ENCODE measurements at places on chromosomes 2 and 18.

- no peak for DNase-seq
Measured at GRCh38 chr18:20971886-20972267, 139.7 kb downstream of the ROCK1 start.

DNA sequence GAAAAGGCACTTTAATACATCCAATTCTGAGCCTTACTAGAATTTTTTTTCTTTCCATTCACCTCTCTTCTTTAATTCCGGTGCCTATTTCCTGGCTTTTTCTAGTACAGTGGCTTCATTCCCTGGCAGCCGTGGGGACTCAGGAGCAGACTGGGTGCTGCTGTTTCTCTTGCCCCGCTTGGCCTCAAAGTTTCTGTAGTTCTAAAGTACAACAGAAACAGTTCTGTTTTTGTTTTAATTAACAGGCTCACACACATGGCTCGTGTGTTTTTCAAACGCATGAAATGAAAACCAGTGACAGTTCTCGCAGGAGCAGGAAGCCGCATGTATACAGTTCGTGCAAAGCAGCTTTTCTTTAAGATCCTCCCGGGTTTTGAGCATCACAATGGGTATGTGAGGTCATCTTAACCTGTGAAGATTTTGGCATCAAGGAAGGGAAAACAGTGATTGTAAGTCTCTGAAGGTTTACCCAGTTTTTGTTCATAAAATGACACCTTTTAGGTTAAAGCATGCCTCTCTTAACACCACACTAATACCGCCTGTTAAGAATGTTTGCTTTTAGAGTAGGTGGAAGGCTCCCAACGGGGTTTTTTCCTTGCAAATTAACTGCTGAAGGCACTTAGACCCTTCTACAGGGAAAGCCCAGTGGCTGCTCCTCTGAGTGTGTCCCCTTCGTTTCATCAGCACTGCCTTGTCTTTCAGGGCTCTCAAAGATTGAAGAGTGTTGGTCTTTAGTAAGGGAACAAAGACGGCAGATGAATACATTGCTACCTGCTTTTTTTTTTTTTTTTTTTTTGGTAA, 5.8 kb downstream of the FZD7 start:
- no peak for DNase-seq

GRCh38 chr2:181198183-181198864, 217.9 kb downstream of the UBE2E3 start:
- no peak for DNase-seq

GRCh38 chr2:165895974-165896373, 57.6 kb downstream of the TTC21B start:
- no peak for DNase-seq

- DNase-seq, result no peak
Measured at GRCh38 chr18:7329016-7329415, 98.1 kb downstream of the LRRC30 start.

DNA sequence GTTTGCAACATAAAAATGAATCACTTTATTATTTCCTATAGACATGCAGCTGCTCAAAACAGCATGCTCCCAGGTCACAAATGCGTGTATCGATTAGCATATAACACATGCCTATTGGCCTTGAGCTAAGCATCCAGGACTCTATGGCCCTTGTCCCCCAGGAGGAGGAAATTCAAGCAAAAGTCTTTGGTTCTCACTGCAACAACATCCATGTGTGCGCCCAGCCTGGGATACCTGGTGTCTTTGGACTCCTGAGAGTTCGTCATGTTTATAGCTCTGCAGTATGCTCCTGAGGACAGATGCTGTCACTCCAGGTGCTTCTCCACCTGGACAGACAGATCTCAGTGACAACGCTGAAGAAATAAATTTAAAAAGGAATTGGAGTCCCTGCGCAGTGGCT, 284.6 kb downstream of the PHLPP1 start:
- no peak for DNase-seq

DNA sequence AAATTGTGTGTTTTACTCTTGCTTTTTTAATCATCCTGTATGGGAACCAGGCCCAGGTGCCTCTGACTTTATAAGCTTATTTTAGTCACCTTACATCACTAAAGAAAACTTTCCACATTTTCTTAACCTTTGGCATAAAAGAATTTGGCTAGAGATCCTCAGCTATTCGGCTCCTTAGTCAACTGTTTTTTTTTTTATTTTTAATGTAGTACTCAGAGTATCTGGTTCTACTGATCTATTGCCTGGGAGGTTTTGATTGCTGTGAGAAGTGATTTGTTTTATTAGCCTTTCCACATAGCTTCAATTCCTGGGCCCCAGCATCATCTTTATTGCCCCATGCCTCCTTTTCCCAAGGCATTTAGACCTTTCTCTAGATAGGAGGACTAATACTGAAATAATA, 121.0 kb downstream of the MYO1B start:
- DNase-seq, result no peak

GRCh38 chr18:70194227-70194890, 11.1 kb downstream of the RTTN start:
- no peak for DNase-seq

- DNase-seq, result no peak
Measured at GRCh38 chr2:188319838-188320237, 28.2 kb downstream of the GULP1 start.

GRCh38 chr2:114661971-114662939, 219.8 kb downstream of the DPP10 start:
- no peak for DNase-seq

DNA sequence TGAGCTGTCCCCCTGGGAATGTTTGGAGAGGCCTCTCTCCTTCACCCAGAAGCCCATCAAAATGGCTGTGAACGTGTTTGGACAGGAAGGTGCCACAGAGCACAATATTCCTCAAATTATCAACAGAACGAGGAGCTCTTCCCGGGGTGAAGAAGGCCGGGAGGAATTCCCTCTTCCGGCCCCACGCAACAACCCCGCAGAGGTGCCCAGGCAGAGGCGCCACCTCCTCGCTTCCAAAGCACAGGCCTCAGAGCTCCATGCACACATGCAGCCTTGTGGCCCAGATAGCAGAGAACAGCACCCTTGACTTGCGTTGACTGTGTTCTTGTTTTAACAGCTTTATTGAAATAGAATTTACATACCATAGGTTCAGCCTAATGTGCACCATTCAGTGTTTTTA, 152.5 kb upstream of the SALL3 start:
- no peak for DNase-seq

GRCh38 chr2:113092864-113093612, 25.3 kb downstream of the IL1F10 start:
- no peak for DNase-seq

DNA sequence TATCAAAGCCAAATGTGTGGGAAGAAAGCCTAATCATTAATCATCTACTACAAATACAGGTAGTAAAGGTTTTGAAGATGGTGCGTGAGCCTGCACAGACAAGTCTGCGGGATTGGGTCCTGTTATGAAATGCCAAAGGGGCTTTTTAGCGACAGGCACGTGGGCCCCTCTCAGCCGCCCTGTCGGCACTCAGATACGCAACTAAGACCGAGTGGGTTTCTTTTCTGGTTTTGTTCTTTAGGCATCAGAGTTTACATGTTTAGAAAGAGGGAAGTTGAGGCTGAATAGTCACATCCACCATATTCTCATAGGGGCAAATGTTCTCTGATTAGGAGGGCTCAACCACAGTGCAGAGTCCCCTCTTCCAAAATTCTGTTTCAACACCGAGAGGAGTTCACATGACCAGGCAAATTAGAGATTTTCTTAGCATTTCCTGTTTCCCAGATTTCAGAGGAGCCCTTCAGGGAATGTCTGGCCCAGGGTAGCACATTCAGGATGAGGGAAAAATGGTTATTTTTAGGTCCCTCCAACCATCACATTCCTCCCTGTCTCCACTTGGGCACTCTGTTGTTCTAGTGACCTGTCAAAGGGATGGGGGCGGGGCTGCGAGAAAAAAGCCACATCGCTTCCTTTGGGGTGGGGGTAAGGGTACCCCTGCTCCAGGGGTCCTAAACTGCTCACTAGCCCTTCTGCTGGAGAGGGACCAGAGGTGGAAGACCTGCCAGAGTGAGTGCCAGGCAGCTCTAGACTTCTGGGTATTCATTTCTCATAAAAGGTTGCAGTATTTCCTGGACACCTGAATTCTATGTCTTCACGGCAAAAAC, 159.2 kb downstream of the BCL2 start:
- DNase-seq, result no peak

GRCh38 chr2:169479257-169480078, at the start of gene BBS5:
BBS5 (plus strand) TSS chr2:169479494; CDS start chr2:169479554, 60 bp downstream.
- DNase-seq, result peak; percentile 9

- DNase-seq, result no peak
Measured at GRCh38 chr2:230930149-230930780, 5.2 kb upstream of the GPR55 start.

DNA sequence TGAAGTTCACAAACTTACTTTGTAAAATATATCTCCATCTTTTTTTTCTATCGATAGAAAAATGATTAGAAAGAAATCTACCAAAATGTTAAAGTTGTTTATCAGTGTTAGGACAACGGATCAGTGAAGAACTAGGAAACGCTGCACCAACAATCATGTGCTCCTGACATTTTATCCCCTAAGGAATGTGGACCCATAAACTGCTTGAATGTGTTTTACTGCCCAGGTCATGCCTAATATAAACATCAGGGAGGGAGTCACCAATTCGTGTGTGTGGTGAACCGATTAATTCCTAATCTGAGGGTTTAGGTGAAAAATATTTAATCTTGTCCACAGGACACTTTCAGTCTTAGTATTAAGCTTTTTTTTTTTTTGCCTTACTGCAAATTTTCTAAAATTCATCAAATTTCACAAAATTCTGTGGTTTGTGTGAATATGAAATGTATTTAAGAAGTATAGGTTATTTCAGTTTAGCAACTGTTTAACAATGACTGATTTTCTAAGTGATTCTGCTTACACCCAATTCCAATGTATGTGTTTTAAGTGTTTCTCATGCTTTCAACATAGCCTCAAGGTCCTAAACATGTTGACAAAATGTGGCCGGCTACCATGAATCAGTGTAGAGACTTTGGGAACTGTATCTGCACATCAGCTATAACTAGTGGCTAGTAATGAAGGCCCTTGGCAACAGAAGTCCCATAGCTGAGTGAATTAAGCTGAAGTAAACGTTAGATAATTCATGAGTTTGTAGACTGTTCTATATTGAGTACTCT, 11.1 kb upstream of the KIDINS220 start:
- DNase-seq, result no peak

DNA sequence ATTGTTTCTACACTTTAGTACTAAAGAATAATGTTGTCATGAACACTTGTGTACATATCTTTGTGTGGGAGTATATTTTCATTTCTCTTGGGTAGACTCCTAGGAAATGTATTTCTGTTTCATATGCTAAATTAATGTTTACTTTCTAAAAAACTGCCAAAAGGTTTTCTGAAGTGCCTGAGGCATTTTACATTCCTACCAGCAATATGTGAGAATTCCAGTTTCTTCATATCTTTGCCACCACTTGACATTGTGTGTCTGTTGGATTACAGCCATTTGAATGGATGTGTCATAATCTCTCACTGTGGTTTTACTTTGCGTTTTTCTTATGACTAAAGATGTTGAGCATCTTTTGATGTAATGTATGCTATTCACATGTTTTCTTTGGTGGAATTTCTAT, 428.2 kb upstream of the KCNH7 start:
- DNase-seq, result no peak

- DNase-seq, result no peak
Measured at GRCh38 chr2:172106108-172106961, 3.6 kb upstream of the DLX2 start.

DNA sequence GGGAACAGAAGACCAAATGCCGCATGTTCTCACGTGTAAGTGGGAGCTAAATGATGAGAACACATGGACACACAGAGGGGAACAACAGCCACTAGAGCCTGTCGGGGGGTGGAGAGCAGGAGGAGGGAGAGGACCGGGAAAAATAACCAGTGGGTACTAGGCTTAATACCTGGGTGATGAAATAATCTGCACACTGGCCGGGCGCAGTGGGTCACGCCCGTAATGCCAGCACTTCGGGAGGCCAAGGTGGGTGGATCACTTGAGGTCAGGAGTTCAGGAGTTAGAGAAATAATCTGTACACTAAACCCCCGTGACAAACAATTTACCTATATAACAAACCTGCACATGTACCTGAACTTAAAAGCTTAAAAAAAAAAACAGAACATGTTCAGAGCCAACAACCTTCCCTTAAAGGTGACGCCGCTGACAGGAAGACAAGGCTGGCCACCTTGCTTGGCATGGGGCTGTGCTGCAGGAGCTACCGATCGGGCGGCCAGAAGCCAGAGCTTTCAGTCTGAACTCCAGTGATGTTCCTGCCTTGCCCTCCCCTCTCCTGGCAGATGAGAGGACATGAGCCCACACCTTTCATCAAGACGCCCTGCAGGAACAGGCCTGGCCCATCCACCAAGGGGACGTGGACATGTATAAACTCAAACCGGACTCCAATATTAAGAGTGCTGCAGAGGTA, 11.2 kb downstream of the SLC66A2 start:
- no peak for DNase-seq

DNA sequence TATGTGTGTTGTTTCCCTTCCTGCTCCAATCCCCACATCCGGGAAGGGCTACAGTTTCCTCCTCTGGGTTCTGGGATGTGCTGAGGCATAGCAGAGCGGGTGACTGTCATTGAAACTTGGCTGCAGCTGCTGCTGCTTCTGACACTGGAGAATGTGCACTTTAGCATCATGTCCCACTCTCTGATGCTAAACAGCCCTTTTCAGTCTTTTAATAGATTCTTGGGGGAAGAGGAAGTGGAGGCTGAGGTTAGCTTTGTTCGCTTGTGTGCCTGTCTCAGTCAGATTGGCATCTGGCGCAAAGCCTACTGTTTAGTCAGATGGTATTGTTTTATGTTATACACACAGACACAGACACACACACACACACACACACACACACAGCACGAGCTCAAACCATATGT, 136.5 kb upstream of the RND3 start:
- DNase-seq, result no peak

DNA sequence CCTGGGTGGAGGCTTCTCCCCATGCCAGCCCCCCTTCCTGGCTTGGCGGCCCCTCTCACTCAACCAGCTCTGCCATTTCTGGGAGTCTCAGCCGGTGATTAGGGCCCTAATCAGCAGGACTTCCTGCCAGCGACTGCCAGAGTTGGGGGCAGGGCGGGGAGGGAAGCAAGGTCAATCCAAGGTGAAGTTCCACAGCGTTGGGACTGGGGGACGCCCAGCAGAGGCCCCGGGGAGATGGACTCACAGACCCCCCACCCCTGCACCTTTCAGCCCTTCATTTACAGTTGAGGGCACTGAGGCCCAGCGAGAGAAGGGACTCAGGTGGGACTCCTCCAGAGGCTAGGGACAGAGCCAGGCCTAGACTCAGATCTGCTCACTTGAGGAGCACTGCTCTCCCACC, 65.3 kb downstream of the TNS1 start:
- no peak for DNase-seq

DNA sequence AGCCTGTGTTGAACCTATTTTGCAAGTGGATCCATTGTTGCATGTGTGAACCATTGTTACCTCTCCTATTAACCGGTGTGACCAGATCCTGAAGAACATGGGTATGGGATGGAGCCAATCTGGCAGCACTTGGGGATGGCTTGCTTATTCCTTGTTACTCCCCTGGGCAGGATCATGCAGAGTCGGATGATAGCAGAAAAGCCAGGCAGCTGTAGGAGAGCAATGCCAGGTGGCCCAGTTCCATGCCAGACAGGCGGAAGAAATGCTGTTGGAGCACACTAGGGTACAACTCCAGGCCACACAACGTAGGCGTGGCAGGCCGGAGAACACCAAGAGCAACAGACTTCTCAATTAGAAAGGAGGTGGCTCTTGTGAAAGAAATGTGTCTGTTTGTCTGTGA, 16.3 kb upstream of the MYO1B start:
- DNase-seq, result no peak

All from activated CD8-positive, alpha-beta memory T cell treated with anti-CD3 and anti-CD28 coated beads for 1 hour (primary cell).